GM12891 (cell line): ENCODE measurements at places on chromosomes 3 and 15.

GRCh38 chr3:135314237-135314636, 519.2 kb downstream of the EPHB1 start:
- DNase-seq = no peak

DNA sequence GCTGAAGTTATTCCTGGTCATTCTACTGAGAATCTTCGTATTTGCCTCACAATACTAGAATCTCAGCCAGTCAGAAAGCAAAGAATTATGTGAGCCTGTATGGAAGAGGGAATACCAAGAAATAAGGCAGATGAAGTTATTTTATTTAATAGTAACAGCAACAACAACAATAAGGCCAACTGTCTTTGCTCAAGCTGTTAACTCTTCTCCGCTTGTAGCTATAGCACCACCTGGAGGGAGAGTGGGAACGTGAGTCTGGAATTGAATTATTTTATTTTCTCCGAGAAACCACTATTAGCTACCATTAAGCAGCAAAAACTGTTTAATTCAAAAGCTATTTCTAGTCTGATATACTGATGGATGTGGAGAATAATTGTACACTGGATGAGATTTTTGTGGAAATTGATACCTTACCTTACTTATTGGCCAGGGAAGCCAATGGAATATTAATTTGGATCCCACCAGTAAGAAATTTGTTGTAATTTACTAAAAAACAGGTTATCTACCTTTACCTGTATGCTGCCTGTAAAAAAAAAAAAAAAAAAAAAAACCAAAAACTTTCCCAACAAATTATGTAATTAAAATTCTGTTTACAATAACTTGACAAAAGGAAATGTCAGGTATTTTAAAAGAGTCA, 50.1 kb downstream of the CALML4 start:
- DNase-seq = no peak

GRCh38 chr3:158430968-158431367, 140.0 kb upstream of the MLF1 start:
- DNase-seq = no peak

GRCh38 chr15:32674681-32675080, 33.2 kb downstream of the SCG5 start:
- no peak for DNase-seq

DNA sequence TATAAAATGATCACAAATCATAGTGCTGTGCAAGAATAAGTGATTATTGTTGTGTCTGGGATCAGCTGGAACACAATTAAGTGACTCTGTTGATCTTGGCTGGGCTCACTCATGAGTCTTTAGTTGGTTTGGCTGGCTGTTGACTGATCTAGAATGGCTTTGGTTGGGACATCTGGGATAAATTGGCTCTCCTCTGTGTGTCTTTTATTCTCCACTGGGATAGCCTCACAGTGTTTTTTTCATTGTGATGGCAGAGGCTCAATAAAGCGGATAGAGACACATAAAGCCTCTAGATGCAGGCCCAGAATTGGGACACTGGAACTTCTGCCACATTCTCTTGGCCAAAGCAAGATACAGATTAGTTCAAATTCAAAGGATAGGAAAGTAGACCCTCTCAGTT, 735.6 kb downstream of the PDCD6IP start:
- DNase-seq = no peak

DNA sequence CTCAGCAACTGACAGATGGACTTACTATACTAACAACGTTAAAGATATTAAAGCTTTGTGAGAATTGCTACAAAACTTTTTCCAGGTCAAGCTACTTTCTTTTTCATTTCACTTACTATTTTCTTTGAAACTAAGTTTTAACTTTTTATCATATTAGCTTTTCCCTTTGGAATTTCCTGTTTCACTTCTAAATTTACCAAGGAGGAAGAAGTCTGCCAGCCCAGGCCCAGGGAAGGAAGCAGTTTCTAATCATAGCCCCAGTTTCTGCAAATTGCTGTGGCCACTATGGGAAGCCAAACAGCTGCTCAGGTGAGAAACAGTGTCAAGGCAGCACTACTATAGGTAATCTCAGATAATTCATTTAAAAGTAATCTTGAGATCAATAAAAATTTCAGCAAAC, 18.4 kb downstream of the CYFIP1 start:
- no peak for DNase-seq

GRCh38 chr3:108555966-108556581, 33.2 kb downstream of the CIP2A start:
- no peak for DNase-seq

GRCh38 chr3:462851-463250, 266.3 kb downstream of the CHL1 start:
- no peak for DNase-seq

- no peak for DNase-seq
Observed at GRCh38 chr3:139119331-139120025, 74.8 kb upstream of the PRR23C start.

GRCh38 chr3:155093261-155093660, 13.1 kb downstream of the MME start:
- no peak for DNase-seq

DNA sequence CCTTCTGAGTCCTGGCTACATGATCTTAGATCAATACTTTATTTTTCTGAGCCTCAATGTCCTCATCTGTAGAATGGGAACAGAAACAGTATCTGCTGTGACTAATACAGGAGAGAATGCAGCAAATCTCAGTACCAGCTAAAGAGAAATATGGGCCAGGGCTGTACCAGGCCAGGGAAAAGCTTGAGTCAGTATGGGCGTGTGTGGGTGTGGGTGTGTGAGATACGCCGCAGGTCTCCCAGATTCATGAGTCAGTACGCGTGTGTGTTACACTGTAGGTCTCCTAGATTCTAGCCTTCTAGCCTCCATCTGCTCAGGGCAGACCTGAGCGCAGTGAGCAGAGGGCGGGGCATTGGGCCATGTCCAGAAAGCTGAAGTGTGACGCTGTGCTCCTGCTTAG, 15.2 kb downstream of the GNAI2 start:
- no peak for DNase-seq

- no peak for DNase-seq
Observed at GRCh38 chr3:156561533-156561932, 6.6 kb upstream of the SSR3 start.

GRCh38 chr15:39132070-39132469, 448.8 kb upstream of the THBS1 start:
- DNase-seq = no peak

GRCh38 chr3:100556673-100557310, 52.6 kb upstream of the ADGRG7 start:
- DNase-seq = no peak

DNA sequence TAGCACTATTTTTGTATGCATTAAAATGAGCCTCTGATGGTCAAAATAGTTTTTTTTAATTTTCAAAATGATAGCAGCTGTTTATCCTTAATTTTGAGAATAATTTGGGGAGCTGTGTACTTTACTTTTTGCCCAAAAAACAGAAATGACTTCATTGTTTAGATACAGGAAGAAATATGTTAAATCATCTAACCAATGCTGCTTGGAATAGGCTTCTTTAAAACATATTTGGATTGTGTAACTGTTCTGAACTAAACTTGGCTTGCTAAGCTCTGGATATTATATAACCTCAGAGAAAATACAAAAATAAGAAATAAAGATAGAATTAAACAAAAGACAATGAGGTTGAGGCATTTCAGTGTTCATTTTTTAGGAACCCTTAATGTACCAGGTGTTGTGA, 119.3 kb downstream of the SERPINI1 start:
- DNase-seq = no peak

DNA sequence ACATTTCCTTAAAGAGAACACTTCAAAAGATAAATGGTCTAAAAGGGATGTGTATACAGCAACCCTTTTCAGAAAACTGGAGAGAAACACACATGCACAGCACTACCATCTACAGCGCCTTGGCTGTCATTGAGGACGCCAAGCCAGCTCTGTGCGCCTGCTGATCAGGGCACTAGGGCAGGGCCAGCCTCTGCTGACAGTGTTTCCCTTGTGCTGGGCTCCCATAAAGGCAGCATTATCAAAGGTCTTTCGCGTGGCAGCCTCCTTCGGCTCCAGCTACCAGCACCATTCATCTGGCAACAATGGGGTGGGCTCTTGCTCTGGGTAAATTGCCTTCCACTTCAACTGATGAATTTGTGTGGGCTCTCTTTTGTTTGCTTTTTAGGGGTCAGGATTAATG, 53.4 kb downstream of the LDHAL6B start:
- no peak for DNase-seq

GRCh38 chr15:22915866-22916515, 64.2 kb downstream of the CYFIP1 start:
- DNase-seq = no peak

- no peak for DNase-seq
Observed at GRCh38 chr3:67647390-67647878, 7.0 kb downstream of the SUCLG2 start.

DNA sequence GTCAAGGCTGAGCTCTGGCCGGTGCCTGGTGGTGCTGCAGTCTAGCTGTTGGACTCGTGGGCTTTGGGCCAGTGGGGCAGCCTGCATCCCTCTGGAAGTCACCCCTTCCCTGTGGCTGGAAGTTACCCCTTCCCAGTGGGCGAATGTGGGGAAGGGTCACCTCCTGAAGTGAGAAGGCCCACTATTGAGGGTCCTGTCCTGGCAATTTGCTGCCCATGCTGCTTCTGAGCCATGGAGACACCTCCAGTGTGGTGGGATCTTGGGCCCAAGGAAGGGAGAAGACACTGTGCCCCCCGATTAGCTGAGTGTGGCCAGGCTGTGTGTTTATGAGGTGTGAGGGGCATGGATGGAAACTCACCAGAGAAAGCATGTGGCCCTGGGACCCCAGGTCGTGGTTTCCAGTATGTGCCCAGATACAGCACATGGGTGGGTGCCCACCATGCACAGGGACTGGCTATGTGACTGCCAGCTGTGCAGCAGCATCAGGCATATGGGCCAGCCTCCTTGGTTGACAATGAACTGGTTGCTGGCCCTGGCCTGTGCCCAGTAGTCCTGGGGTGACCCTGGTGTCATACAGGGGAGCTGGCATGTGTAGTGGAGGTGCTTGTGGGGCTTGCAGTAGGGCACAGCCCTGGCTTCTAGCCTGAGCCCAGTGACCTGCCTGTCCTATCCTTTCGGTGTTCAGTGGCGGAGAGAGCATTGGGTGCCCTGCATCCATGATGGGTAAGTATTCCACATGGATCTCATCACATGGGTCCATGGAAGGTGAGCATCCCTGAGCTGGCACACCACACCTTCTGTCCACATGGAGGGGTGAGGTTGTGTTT, 221.2 kb downstream of the SNRPN start:
- no peak for DNase-seq

- no peak for DNase-seq
Observed at GRCh38 chr3:114721864-114722263, 425.2 kb downstream of the ZBTB20 start.

- no peak for DNase-seq
Observed at GRCh38 chr3:12627370-12627769, 36.5 kb downstream of the RAF1 start.

DNA sequence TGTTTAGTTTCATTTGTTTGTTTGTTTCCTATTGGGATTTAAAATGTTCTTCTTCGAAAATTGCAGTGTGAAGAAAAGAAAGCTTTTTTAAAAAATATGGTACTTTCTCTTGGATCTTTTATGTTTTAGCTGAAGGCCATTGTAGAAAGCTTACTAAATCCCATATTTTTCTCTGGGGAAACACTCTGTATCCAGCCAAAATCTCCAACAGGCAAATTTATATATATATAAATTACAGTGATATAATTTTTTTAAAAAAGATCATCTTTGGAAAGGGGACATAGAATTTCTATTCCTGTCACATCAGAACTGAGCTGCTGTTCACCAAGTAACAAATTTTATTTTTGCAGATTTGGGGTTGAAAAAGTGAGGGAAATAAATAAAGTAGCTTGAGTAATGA, 19.6 kb upstream of the EPHA3 start:
- DNase-seq = no peak

GRCh38 chr15:80180468-80180867, 27.7 kb downstream of the FAH start:
- no peak for DNase-seq

- DNase-seq = no peak
Observed at GRCh38 chr3:67691207-67691606, 36.8 kb upstream of the SUCLG2 start.

DNA sequence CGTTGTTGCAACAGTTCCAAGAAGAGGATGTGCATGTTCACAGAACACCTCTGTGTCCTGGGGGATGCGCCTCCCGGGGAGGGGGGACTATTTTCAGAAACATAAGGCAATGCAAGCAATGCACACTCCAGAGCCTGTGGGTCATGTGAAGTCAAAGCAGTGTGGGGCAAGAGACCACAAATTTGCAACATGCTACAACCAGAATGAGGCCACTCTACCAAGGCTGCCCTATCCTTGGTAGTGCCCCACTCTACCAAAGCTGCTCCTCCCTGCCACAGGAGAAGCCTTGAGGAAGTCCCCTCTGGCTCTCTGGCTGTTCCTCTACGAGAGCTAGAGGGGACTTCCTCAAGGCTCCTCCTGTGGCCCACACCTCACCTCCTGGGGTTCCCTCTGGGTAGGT, 8.4 kb upstream of the NR2C2 start:
- no peak for DNase-seq

- no peak for DNase-seq
Observed at GRCh38 chr15:73654659-73655058, 21.5 kb upstream of the NPTN start.

DNA sequence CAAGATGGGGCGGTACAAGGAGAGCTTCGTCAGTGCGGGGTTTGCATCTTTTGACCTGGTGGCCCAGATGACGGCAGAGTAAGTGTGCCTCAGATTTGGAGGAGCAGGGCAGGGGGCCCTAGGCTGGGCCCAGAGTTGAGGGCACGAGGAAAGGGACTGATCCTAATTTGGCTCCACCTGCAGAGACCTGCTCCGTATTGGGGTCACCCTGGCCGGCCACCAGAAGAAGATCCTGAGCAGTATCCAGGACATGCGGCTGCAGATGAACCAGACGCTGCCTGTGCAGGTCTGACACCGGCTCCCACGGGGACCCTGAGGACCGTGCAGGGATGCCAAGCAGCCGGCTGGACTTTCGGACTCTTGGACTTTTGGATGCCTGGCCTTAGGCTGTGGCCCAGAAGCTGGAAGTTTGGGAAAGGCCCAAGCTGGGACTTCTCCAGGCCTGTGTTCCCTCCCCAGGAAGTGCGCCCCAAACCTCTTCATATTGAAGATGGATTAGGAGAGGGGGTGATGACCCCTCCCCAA, 19.8 kb downstream of the EPHB3 start:
- no peak for DNase-seq

DNA sequence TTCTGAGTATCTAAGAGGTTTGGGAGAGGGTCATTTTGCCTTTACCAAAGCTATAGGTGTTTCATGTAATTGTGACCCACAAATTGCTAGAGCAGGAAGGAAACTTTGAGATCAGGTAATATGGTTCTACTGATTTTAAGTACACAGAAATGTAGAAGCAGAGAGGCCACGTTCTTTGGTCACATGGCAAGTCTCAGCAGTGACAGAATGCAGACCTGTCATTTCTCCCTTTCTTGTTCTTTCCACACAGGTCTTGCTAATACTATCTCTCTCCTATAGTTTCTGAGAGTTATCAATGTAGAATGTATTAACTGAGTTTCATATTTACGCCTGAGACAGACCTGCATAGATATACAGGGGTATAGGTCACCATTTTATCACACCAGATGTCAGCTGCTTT, 10.9 kb upstream of the RTP1 start:
- no peak for DNase-seq
